ENCODE measurements at places on chromosomes 7 and 10.

DNA sequence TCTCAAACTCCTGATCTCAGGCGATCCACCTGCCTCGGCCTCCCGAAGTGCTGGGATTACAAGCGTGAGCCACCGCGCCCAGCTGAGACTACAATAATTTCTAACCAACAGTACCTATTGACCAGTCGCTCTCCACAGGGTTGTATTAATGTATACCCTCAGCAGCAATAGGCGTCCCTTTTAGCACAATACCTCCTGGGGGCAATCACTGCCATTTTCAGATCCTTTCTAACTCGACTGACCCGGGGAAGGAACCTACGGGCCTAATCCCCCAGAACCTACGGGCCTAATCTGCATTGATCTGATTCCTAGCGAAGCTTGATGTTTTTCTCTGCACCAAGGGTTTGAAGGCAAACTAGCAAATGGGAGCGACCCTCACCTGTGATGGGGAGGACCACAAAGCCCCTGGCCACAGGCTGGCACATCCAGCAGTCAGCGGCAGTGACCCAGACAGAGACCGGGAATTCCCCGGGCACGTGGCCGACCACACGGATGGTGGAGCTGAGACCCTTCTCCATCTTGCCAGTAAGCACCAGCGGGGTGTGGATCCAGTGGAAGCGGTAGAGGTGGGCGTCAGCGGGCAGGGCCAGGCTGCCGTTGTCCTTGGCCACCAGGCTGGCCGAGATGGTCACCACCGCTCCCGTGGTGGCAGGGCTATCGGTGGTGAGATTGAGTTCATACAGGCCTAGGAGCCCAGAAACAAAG, 6.9 kb downstream of the TMEM130 start:
- no peak for DNase-seq

GRCh38 chr7:24769851-24770250, 12.6 kb upstream of the GSDME start:
- no peak for DNase-seq

- DNase-seq: no peak
Observed at GRCh38 chr7:69176841-69177240, 421.4 kb upstream of the AUTS2 start.

DNA sequence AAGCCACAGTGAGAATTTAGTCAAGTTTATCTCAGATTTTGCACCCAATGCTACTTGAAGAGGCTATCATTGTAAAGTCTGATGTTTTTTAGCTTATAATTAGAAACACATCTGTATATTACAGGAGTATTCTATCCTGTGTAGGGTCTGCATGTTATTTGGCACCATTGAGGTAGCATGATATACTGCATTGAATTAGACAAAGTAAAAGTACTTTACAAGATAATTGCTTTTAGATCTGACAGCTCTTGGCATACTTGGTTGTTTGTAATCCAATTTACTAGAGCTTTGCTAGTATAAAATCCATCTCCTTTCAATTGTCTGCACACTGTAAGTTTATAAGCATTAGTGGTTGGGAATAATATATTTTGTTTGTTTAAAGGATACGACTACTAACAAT, 714.3 kb downstream of the ANKRD7 start:
- no peak for DNase-seq

- DNase-seq: no peak
Observed at GRCh38 chr10:74058658-74059057, 60.7 kb downstream of the VCL start.

DNA sequence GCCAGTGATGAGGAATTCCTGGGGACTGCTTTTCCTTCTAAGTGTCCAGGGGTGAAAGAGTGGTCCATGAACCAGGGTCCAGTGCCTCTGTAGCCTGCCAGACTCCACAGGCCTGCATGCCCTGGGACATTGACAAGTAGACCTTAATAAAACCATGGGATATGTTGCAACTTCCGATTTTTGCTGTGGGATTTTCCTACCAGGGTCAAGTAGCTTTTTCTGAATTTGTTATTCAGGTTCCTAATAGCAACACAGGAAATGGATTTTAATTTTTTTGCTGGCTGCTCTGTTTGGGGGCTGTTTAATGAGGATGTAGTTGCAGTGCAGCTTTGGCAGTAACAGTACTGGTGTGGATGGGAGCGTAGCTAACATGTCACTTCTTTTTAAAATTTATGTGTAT, 42.1 kb downstream of the WBP1L start:
- DNase-seq: no peak

DNA sequence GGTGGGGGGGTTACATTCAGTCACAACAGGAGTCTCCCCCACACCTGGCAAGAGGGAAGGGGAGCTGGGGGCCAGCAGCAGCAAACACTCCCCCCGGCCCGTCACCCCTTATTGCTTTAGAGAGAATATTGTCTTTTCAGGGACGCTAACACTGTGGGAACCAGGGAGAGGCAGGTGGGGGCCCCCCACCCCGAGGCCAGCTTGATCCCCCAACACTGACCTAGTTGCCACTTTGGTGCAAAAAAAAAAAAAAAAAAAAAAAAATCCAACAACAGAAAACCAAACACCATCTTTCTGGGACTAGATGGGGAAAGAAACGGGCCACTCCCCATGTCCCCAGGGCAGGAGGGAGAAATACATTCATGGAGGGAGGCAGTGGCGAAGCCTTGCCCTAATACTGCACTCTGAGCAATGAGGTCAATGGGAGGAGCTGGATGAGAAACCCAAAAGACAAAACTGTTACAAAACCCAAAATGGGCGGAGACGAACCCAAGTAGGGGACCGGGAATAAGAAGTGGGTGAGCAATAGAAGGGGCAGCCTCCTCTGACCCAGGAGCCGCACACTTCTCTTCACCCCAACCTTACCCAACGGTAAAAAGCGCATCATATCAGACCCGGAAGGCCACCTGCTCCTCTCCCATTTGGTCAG, 6.5 kb downstream of the GNB2 start:
- no peak for DNase-seq

- no peak for DNase-seq
Observed at GRCh38 chr10:80170641-80171040, 34.7 kb downstream of the ANXA11 start.

- peak; percentile 81 for DNase-seq
Observed at GRCh38 chr10:80408242-80409101, at the start of gene PRXL2A. TSS of gene PRXL2A (plus strand) at chr10:80408551. CDS start at chr10:80420468, 11,917 bp downstream.

GRCh38 chr10:18505456-18506118, 145.8 kb downstream of the NSUN6 start:
- no peak for DNase-seq

DNA sequence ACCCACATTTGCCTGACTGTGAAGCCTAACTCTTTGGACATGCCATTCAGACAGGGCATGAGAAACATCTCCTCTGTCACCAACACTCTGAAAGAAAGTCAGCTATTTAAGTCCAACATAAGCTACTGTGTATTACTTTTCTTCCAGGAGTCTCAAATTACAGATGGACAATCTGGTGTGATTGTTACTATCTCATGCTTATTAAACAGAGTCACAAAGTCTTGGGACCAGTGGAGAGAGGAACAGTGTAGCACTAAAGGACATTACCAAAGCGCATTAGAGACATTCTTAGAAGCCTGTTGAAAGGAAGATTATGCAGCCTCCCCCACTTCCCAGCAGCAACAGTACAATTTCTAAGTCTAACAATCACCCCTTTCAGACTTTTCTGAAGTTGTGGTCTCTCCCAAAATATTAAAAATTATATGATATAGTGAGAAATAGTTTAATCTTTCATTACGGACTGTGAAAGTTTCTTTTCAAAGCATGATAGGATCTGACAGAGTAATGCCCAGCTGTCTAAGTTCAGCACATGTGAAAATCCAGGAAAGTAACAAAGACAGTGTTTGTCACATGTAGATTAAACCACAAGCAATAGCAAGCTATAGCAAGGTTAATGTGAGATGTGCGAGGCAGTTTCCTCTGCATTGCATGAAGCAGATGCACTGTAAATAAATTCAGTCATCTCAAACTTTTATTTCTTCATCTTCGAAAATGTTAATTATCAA, 280.9 kb upstream of the FZD8 start:
- no peak for DNase-seq

DNA sequence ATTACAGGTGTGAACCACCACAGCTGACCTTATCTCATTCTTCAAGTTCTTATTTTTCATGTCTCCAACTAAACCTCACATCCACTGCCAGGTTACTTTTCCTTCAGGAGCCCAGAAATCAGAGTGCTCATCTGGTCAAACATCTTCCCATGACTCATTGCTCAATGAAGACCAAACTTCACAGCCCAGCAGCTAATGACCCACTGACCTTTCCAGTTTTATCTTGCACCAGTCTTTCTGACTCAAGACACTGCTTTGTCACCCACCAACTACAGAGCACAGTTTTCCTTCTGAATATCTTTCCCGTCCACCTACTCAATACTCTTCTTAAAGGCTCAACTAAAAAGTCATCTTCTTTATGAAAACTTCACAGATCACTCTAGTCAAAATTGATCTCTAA, 245.1 kb downstream of the CHCHD3 start:
- DNase-seq: no peak

DNA sequence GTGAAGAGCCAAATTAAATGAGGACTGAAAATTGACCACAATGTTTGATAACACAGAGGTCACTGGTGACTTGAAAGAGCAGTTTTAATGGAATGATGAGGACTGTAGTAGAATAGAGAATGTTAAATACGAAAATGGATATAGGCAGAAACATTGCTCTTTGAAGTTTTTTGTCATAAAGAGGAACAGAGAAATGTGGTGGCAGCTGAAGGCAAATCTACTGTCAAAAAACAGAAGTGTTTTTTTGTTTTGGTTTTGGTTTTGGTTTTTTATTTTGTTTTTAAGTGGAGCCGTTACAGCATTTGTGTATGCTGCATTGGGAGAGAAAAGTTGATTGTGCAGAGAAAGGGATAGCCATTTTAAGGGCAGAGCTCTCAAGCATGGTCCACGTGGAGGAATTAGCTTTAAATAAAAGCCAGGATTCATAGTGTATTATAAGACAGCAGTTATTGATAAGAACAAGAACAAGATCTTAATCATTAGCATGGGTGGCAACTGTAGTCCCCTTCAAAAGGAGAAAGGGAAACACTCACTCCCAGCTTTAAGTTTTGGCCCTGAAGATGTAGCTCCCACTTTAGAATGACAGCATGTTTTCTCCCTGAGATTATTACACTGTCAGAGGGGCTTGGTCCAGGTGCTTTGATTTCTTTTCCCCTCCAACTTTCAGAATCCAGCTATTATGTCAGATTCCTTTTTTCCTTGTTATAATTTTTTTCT, 156.7 kb upstream of the BET1 start:
- no peak for DNase-seq

GRCh38 chr7:150390205-150390604, 11.1 kb downstream of the ZNF775 start:
- DNase-seq: no peak

DNA sequence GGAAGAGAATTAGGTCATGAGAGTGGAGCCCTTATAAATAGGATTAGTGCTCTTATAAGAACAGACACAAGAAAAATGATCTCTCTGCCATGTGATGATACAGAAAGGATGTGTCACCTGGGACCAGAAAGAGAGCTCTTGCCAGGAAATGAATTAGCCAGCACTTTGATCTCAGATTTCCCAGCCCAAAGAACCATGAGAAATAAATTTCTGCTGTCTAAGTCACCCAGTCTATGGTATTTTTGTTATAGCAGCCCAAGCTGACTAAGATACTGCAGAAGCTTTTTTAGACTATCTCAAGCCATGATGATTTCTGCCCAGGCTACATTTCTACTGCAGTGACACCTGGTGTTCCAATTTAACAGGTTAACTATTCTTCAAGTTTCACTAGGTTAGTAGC, 84.8 kb downstream of the RSU1 start:
- DNase-seq: no peak

- no peak for DNase-seq
Observed at GRCh38 chr7:2503056-2503941, 16.3 kb upstream of the LFNG start.

- no peak for DNase-seq
Observed at GRCh38 chr10:108249940-108250339, 1085.4 kb upstream of the SORCS1 start.

GRCh38 chr7:92076509-92076908, 57.8 kb downstream of the CYP51A1 start:
- DNase-seq: no peak

DNA sequence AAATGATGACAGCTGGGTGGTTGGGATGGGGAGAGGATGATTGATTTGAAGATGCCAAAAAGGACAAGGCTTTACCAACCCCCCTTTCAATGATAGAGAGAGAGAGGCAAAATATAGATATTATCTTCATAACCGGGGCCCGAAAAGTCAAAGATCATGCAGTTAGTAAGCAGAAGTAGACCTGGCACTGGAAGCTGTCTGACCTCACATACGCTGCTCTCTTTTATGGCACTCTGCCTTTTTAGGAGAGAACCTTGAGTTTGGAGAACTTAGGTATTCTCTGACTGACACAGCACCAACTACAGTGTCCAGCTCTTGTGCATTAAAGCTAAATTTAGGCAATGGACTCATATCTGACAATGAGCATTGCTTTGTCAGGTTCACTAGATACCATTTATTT, 30.7 kb downstream of the CNNM2 start:
- DNase-seq: no peak

- no peak for DNase-seq
Observed at GRCh38 chr10:96856317-96856716, 24.2 kb downstream of the LCOR start.

- DNase-seq: no peak
Observed at GRCh38 chr7:5284304-5285281, 1.9 kb downstream of the SLC29A4 start.

- DNase-seq: no peak
Observed at GRCh38 chr7:73436031-73436929, 2.7 kb downstream of the FZD9 start.

- no peak for DNase-seq
Observed at GRCh38 chr7:83614112-83614511, 34.8 kb downstream of the SEMA3E start.

GRCh38 chr7:19557726-19558465, 150.9 kb downstream of the POLR1F start:
- no peak for DNase-seq

GRCh38 chr7:50674299-50674698, 108.4 kb downstream of the GRB10 start:
- no peak for DNase-seq

DNA sequence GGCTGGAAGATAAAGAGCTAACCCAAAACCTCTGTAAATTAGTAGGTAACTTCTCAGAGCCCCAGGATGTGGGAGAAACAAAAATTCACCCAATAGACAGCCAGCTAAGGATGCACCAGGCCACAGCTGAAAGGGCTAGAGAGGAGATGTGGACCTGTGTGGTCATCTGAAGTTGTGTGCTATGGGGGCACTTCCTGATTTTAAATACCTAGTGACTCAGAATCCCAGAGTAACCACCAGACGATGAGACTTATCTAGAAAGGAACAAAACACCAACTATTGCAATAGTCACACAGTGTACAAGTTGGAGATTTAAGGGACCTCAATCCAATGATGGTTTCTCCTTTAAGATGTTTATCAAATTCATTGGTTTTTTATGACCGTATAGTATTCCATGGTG, 408.3 kb upstream of the ANKRD30A start:
- no peak for DNase-seq

GRCh38 chr7:40584667-40585433, 450.0 kb downstream of the SUGCT start:
- DNase-seq: no peak

GRCh38 chr10:62492012-62492869, 118.1 kb downstream of the ZNF365 start:
- no peak for DNase-seq
